ENCODE measurements at places on chromosomes 7 and 10.

GRCh38 chr7:37174460-37174859 lies 274.2 kb downstream of the ELMO1 start:
- no peak for DNase-seq

DNA sequence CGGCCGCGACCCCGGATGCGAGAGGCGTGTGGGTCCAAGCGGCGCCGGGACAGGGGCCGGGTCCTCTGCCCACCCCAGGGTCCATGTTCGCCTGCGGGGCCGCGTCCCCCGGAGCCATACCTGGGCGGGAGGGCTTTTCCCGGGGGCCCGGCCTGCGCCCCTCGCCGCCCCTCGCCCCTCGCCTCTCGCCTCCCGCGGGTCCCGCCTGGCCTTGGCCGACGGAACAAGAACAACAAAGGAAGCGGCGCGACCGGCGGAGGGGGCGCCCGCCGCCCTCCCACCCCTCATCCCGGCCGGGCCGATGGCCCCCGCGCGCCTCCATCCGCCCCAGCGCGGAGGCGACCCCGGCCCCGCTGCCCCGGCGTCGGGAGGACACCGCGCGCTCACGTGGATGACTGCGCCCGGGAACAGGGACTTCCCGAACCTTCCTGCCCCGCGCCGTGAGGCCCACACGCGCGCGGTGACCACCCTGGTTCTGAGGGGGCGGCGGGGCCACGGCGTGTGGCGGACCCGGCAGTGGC lies 348.2 kb downstream of the DNAJB6 start:
- DNase-seq: no peak

GRCh38 chr7:128890306-128891109 lies 20.0 kb downstream of the KCP start:
- DNase-seq: no peak

DNA sequence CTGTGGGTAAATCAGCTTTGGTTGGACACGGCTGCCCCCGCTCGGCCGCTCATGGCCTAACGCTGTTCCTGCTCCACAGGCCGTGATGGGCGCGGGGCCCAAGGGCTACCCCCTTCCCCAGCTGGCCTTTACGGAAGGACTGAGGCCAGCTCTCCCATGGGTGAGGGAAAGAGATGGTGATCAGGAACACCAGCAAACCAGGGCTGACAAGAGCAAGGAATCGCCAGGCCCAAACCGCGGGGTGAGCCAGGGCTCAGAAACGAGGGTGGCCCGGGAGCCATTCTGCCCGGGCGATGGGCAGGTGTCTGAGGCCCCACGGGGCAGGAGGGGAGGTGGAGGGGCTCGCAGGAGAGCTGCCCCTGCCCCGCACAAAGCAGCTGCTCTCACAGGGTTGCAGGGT lies 26.6 kb downstream of the GPER1 start:
- no peak for DNase-seq

- DNase-seq: no peak
Measured at GRCh38 chr7:108086546-108086945, 43.6 kb downstream of the LAMB4 start.

DNA sequence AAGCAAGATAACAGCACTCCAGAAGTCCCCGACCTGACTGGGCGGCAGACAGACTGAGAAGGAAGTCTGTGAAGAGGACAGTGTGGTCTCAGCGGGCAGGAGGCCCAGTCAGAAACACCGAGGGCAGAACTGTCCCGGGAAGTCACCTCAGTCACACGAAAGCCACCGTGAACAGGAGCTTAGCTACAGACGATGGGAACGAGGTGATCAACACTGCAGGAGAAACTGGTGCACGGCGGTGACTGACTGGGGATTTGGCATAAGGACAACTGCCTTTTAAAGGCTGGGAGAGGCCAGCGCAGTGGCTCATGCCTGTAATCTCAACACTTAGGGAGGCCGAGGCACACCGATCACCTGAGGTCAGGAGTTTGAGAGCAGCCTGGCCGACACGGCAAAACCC lies 217.8 kb downstream of the PTPRN2 start:
- no peak for DNase-seq

DNA sequence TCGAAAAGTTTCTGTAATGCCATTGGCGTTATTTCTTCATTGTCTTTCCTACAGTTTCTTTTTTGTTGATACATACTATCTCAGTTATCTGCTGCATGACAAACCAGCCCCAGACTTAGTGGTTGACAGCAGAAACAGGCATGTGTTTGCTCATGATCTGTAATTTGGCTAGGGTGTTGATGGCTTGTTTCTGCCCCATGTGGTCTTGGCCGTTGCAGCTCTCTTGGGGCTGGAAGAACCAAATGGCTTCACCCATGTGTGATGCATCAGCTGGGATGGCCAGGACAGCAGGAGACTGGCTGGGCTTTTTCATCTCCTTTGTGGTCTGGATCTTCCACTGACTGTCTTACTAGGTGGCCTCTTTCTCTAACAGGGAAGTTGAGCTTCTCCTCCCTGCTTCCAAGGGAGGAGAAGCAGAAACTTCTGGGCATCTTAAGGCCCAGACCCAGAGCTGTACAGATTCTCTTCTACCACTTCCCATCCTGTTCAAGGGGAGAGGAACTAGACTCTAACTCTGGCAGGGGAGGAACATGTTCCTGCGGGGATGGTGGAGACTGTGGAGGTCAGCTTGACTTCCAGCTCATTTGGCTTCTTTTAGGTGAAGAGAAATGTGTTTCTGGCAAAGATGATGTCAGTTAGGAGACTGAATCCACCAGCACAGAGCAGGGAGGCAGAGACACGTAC lies 89.3 kb downstream of the FANK1 start:
- no peak for DNase-seq

- no peak for DNase-seq
Measured at GRCh38 chr10:42594246-42594650, 44.1 kb downstream of the ZNF33B start.

GRCh38 chr7:41002741-41003610 lies 699.9 kb downstream of the INHBA start:
- peak; percentile 34 for DNase-seq

DNA sequence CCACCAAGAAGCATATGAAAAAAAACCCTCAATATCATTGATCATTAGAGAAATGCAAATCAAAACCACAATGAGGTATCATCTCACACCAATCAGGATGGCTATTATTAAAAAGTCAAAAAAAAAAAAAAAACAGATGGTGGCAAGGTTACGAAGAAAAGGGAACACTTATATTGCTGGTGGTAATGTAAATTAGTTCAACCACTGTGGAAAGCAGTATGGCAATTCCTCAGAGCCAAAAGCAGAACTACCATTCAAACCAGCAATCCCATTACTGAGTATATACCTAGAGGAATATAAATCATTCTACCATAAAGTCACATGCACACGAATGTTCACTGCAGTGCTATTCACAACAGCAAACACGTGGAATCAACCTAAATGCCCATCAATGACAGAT lies 46.0 kb downstream of the CNOT4 start:
- DNase-seq: no peak

- DNase-seq: peak; percentile 46
Measured at GRCh38 chr10:97713826-97714400, 383 bp downstream of the MARVELD1 start.

- DNase-seq: no peak
Measured at GRCh38 chr10:48878091-48878490, 61.5 kb downstream of the LRRC18 start.

DNA sequence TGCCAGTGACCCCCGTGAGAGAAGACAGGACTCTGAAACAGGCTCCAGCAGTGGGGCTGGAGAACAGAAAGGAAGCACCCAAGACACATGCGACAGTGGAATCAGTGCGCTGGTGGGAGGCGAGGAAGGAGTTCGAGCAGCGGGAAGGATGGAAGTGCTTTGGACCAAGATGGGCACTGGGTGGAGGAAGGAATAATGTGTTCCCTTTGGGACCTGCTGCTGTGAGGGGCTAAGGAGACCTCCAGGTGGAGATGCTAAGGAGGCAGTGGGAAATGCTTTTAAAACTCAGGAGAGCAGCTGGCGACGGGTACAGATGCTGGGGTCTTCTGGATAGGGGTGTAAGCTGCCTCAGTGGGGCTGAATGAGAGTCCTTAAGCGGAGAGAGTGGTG lies 109.7 kb upstream of the ANLN start:
- no peak for DNase-seq

- DNase-seq: no peak
Measured at GRCh38 chr7:16564023-16564380, 37.4 kb downstream of the LRRC72 start.

DNA sequence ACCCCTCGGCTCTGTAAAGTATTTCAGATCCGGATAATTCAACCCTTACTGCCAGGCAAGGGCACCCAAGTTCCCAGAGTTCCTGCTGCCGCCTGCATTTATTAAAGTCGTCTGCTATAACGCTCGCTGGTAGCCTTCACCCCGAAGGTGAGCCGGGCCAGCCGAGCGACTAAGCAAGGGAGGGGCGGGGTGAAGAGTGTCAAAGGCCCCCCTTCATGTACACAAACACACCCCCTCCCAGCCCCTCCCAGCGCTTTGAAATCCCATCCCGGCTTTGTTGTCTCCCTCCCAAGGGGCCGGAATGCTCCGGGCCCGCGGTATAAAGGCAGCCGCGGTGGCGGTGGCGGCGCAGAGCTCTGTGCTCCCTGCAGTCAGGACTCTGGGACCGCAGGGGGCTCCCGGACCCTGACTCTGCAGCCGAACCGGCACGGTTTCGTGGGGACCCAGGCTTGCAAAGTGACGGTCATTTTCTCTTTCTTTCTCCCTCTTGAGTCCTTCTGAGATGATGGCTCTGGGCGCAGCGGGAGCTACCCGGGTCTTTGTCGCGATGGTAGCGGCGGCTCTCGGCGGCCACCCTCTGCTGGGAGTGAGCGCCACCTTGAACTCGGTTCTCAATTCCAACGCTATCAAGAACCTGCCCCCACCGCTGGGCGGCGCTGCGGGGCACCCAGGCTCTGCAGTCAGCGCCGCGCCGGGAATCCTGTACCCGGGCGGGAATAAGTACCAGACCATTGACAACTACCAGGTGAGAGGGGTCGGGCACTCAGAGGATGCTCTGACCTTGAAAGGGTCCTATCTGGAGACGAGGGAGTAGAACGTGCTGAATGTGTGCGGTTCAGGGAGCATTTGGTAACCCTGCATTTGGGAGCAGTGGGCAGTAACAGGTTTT lies at the start of gene DKK1:
DKK1 (plus strand) TSS at position 349 of the 889 bp plus-strand sequence; CDS start at position 503, 154 bp downstream.
- no peak for DNase-seq

- no peak for DNase-seq
Measured at GRCh38 chr7:25026156-25026555, 46.2 kb upstream of the OSBPL3 start.

DNA sequence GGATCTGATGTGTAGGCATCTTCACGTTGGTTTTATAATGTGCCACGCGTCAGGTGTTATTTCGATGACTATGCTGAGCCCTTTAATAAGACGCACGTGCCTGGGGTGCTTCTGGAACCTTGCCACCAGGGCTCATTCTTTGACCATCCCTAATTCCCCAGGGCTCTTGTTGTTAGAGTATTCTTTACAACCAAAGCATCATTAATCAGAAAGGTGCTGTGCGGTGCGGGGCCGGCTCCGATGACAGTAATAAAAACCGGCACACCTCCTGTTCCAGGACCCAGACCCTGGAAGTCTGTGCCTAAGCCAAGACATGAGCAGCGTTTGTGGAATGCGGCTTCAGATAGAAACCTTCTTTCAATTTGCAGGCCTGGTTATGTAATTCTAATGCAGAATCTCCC lies 58.4 kb downstream of the MGMT start:
- no peak for DNase-seq

- no peak for DNase-seq
Measured at GRCh38 chr7:41125343-41125742, 577.5 kb downstream of the INHBA start.

- DNase-seq: no peak
Measured at GRCh38 chr7:20470726-20471125, 140.0 kb downstream of the ITGB8 start.

DNA sequence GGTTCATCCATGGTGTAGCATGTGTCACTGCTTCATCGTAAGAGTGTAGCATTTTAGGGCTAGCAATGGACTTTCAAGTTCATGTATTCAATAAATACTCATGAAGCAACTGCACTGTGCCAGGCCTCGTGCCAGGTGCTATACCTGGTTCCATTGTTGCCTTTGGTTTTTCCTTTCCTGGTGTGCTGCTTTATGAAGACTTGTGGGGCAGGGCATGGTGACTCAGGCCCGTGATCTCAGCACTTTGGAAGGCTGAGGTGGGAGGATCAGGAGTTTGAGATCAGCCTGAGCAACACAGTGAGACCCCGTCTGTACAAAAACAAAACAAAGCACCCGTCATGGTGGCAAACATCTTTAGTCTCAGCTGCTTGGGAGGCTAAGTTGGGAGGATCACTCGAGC lies 2.2 kb upstream of the CPA4 start:
- DNase-seq: no peak

DNA sequence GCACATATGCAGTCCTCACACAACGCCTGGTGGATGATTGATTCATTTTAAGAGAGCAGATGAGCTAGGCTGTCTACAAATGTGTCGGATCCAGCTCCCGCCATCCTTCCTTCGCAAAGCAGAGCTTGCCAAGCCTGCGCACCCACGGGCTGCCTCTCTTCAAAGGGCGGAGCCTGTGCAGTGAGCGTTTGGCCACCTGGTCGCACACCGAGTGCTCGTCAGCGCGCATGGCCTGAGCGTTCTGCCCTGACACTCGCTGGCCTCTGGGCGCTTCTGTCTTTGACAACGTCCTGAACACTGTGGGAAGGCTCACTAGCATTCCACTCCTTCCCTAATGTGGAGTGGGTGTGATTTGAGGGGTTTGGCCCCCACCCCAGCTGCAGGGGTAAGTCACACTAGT lies 47.1 kb upstream of the TMEM72 start:
- DNase-seq: no peak

DNA sequence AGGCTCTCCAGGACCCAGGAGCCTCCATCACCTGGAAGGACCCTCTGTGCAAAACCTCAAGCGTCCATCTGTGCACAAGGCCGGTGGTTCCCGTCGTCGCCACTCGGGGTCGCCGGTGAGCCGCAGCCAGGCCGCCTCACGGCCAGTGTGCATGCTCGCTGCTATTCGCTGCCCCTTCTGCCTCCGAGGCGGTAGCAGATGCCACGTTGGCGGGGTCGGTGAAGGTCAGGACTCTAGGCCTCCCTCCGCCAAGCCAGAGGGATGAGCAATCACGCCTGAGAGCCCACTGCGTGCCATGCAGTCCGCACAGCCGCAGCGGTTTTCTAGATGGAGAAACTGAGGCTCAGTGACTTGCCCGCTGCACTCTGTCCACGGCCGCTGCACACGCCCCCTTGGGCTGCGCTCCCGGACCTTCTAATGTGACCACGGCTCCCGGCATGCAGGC lies 5.7 kb downstream of the UPK3B start:
- DNase-seq: peak; percentile 2

DNA sequence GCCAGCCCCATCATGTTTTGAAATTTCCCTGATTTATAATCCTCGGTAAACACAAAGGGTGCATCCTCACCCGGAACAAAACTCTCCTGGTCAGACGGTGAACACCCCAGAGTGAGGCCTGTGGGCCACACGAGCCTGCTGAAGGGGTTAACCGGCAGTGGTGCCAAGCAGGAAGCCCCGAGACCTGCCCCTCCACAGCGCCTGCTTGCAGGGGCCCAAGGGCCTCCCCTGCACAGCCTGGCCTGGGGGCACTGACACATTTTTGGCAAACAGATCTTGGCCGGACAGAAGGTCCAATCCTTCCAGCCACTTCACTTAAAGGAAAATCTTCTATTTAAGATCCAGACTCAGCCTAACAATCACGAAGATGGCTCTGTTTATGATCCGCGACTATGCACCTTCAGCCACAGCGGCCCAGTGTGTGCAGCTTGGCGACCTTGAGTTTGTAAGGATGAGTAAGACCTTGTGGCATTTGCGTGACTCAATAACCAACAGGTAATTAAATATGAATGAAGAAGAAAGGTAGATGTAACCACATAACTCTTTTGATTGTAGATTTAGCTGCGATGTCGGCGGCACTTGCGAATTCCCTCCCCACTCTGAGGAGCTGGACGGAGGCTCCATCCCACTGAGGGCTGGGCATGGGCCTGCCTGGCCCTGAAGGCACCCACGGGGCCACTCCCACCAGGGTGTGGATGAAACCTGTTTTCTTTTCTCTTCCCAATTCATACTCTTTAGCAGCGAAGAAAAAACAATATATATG lies 328.2 kb downstream of the DNAJB6 start:
- DNase-seq: no peak
